DMS53 (cell line): ENCODE measurements at places on chromosomes 7 and 10.
A peak's percentile ranks its signal among the peaks of the same experiment; 100 is the strongest.

- no peak for DNase-seq
These were observed 89.0 kb downstream of the PTPRE start for GRCh38 chr10:127995939-127996338.

- peak; percentile 98 for DNase-seq
These were observed 231.8 kb downstream of the KCNMA1 start for GRCh38 chr10:77405771-77406241.

GRCh38 chr10:112526139-112526538 lies 79.1 kb downstream of the VTI1A start:
- peak; percentile 78 for DNase-seq

DNA sequence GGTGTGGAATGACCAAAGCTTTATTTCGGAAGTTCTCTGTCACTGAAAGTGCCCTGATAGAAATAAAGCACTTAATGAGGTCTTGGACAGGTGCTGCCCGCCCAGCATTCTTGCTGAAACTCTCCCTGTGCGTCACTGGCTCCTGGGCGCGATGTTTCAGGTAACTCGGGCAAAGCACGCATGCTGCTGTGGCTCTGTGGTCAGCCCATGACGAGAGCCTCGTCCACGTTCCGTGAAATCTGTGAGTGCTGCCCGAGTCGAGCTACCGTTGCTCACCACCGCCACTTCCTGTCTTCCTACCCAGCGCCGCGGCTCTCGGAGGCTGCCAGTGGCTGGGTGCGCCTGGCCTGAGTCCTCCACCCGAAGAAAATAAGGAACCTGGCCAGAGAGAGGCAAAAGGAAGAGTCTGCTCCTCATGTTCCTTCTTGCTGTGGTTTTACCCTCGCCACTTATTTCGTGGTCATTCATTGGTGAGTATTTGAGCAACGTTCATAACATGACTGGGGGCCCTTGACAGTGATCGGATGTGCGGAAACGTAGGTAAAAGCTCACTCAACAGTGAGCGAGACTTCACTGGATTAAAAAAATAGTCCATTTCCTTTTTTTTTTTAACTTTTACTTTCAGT lies 95.5 kb downstream of the MAP3K8 start:
- DNase-seq, result peak; percentile 81

DNA sequence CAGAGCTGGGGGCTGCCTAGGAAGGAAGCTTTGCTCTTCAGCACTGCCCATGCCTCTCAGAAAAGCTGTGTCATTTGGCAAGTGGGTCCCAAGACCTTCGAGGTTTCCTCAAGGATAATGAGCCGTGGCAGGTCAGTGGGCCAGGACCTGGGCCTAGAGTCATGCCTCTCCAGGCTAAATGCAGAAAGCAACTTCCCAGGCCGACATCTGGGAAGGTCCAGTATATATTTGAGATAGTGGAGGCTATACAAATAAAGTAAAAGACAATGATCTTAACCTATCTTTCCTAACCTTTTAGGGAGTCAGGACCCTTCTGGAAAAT lies 2.4 kb upstream of the HOXA10 start:
- no peak for DNase-seq

DNA sequence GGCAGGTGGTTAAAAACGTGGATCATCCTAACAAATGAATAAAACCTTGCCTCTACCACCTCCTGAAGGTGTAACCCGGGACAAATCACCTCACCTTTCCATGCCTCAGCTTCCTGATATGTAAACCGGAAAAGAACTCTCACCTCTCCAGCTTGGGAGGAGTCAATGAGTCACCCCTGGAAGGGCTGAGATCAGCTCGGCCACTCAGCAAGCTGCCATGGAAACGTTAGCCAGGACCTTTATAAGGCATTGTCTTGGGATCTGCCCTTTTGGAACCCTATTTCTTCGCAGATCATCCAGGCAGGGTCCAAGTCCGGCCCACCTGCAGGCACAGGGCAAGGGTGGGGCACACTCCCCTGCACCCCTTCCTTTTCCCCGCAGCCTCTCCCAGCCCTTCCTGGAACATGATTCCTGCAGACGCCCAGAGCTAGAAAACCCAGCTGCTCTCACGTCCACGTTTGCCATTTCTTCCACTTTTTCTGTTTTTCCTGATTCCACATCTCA lies 81.6 kb upstream of the PFKP start:
- peak; percentile 81 for DNase-seq

DNA sequence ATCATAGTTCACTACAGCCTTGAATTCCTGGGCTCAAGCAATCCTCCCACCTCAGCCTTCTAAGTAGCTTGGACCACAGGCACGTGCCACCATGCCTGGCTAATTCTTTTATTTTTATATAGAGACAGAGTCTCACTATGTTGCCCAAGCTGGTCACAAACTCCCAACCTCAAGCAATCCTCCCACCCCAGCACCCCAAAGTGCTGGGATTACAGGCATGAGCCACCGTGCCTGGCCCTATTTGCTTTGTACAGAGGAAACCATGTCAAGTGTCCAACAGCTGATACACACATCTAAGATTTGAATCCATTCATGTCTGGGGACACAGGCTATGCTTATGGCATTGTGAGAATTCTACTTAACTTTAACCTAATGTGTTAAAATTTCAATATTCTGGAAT lies 29.9 kb upstream of the MPP7 start:
- DNase-seq, result peak; percentile 64

DNA sequence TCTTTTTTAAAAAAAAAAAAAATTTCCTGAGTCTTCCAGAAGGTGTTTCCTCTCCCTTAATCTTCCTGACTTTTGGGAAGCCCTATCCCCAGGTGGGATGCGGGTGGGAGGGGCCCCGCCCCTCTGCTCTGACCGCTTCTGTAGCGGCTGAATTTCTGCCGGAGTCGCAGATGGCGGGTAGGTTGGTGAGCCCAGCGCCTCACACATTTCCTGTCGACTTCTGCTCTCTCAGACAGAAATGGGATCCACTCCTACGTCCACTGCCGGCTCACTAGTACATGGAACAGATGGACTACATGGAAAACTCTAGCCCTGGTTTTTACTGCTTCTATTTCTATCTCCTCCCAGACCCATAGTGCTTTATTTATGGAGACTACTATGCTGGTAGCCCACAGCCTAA lies 90.9 kb downstream of the NEUROD6 start:
- DNase-seq, result no peak
